HFFc6 (cell line): ENCODE measurements at places on chromosomes 2 and 18. TPM values are rescaled to one million over a fixed set of nuclear protein-coding genes. Genes with fewer than 3 reads are reported as not detected.

The POTEJ gene
- total RNA-seq, result not detected in 3 replicates

The BAZ2B gene
- 18.4 to 19.8 TPM (median 18.6 TPM) in 3 replicates for total RNA-seq

The KRTCAP3 gene
- total RNA-seq, result 0.43 to 0.92 TPM (median 0.60 TPM) in 3 replicates

The MPPE1 gene
- 25.1 to 32.4 TPM (median 27.6 TPM) in 3 replicates for total RNA-seq

The LAPTM4A gene
- 206 to 242 TPM (median 218 TPM) in 3 replicates for total RNA-seq

The HOXD11 gene
- total RNA-seq, result 6.0 to 8.1 TPM (median 7.4 TPM) in 3 replicates

The PKDCC gene
- not detected in 3 replicates for total RNA-seq

The GALR1 gene
- not detected in 3 replicates for total RNA-seq

The UCN gene
- 0.39 to 0.88 TPM (median 0.62 TPM) in 3 replicates for total RNA-seq

The DUSP2 gene
- total RNA-seq, result 11.2 to 18.6 TPM (median 14.0 TPM) in 3 replicates
